ENCODE measurements at places on chromosomes 4 and X. TPM values are rescaled to one million over a fixed set of nuclear protein-coding genes. Genes with fewer than 3 reads are reported as not detected.
A peak's percentile ranks its signal among the peaks of the same experiment; 100 is the strongest.

DNA sequence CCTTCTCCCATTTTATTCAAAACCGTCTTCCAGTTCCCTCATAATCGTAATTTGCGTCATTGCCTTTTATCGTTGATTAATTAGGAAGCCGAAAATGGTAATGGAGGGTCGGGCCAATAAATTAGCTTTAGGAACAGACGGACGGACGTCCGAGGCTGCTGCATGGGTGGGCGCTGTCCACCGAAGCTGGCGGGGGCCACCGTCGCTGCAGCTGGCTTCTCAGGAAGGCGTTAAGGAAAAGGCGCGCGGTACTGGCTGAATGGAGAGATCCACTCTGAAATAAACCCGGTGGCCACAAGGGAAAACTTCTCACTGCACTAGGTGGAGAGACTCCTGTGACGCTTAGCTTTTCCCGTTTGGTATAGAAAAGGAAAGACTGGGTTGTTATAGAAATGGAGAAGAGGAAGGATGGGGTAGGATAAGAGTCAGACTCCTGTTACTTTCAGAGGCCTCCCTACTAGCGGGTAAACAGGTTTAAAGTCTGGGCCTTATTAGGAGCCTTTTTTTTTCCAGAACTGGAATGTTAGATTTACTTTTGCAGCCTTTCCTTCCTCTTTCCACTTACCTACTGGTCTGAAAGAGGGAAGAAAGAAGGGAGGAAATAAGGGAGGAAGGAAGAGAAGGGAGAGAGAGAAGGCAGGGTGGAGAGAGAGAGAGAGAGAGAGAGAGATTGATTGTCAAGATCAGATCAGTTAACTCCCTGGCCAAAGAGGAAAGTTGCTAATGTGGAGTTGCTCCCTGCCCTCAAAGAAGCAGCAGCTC, 11.3 kb upstream of the PRDM8 start:
- peaks cover 40% of the 10 kb centered on the region for H3K27me3 ChIP-seq
- peaks cover 38% of the 10 kb centered on the region for H3K4me1 ChIP-seq
- H3K4me3 ChIP-seq = peak overlapping the region; percentile 99
- H3K36me3 ChIP-seq = peaks cover 9% of the 10 kb centered on the region

The USP9X gene
- 53.4 TPM for total RNA-seq

The FAM184B gene
- total RNA-seq = not detected

GRCh38 chr4:78423790-78424189, 127.8 kb upstream of the ANXA3 start:
- H3K36me3 ChIP-seq = no peaks in the 10 kb centered on the region
- no peak overlapping the region for H3K4me3 ChIP-seq
- no peaks in the 10 kb centered on the region for H3K27me3 ChIP-seq
- H3K4me1 ChIP-seq = no peaks in the 10 kb centered on the region
- DNase-seq = no peak

GRCh38 chr4:122412547-122412946, 33.7 kb downstream of the ADAD1 start:
- DNase-seq = no peak
- H3K27ac ChIP-seq = no peak overlapping the region
- H3K27me3 ChIP-seq = no peaks in the 10 kb centered on the region
- H3K36me3 ChIP-seq = no peaks in the 10 kb centered on the region
- peaks cover 5% of the 10 kb centered on the region for H3K4me1 ChIP-seq

DNA sequence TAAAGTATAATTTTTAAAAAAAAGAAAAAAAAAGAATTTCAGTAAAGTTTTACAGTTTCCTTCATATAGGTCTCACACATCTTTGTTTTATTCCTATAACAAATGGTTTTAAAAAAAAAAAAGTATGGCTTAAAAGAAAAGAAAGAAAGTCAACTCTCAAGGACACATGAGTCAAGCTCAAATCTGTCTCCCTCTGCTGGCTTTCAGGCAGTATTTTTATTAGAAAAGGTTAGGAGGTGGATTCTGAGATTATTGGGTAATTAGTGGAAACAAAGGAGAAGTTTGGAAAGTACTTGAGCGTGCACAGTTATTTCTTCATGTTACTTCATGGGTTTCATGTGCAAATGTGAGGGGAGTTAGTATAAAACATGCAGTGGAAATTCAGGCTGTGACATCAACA, 36.6 kb upstream of the BTC start:
- no peaks in the 10 kb centered on the region for H3K4me1 ChIP-seq
- no peak overlapping the region for H3K27ac ChIP-seq
- H3K36me3 ChIP-seq = no peaks in the 10 kb centered on the region
- no peak overlapping the region for H3K4me3 ChIP-seq

The CSAG2 gene
- total RNA-seq = not detected

The GAGE13 gene
- not detected for total RNA-seq

DNA sequence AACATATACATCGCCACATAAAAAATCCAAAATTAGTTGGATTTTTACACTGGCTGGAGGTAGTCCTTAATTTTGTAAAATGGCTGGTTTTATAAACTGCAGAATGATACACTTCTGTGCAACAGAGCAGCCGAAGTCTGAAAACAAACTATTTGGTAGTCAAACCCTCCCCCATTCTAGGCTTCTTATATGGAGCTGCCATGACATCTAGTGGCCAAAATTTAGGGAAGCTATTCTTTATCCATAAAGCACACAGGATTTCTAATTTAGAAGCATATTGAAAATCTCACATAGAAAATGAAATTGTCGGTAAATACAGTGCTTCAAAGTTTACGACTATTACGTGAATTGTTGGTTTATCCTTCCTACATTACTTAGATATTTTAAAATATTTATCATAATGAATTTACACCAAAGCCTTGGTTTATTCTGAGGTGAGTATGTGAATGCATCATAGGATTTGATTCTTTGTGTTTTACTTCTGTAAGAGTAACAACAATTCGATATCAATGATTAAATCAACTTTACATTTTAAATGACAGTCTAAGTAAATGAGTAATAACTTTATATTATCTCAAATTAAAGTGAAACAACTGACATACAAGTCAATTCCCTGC, 113.4 kb upstream of the FAM241A start:
- DNase-seq = no peak
- H3K4me1 ChIP-seq = no peaks in the 10 kb centered on the region
- H3K4me3 ChIP-seq = no peak overlapping the region
- H3K27ac ChIP-seq = no peak overlapping the region

DNA sequence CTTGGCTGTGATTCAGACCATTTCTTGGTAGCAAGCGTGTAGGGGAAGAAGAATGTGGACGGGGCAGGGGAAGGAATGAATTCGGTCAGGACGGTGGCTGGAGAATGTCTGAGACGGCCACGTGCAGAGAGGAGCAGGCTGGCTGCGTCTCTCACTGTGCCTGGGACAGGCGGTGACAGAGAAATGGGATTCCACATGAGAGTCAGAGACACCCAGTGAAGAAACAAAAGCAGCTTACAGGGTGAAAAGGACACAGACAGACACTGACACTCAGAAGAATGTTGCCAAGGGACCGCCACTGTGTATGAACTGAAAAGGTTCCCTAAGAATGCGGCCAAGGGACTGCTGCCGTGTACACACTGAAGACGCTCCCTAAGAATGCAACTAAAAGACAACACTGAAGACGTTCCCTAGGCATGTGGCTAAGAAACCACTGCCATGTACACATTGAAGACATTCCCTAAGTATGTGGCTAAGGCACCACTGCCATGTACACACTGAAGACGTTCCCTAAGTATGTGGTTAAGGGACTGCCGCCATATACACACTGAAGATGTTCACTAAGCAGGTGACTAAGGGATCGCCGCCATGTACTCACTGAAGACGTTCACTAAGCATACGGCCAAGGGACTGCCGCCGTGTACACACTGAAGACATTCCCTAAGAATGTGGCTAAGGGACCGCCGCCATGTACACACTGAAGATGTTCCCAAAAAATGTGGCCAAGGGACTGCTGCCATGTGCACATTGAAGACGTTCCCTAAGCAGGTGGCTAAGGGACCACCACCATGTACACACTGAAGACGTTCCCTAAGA, 49.1 kb downstream of the DHRSX start:
- no peaks in the 10 kb centered on the region for H3K27me3 ChIP-seq
- H3K4me3 ChIP-seq = no peak overlapping the region
- H3K4me1 ChIP-seq = peaks cover 3% of the 10 kb centered on the region
- peaks cover 16% of the 10 kb centered on the region for H3K36me3 ChIP-seq
- H3K27ac ChIP-seq = no peak overlapping the region

The PCSK1N gene
- 0.23 TPM for total RNA-seq

The ITIH6 gene
- total RNA-seq = not detected

GRCh38 chr4:2289311-2289954, 27.5 kb upstream of the MXD4 start:
- no peak overlapping the region for H3K27ac ChIP-seq
- H3K36me3 ChIP-seq = no peaks in the 10 kb centered on the region
- H3K27me3 ChIP-seq = peaks cover 5% of the 10 kb centered on the region
- H3K4me1 ChIP-seq = peaks cover 10% of the 10 kb centered on the region

The RNF212 gene
- total RNA-seq = 0.85 TPM

- no peaks in the 10 kb centered on the region for H3K27me3 ChIP-seq
- peaks cover 3% of the 10 kb centered on the region for H3K36me3 ChIP-seq
- H3K4me3 ChIP-seq = peak overlapping the region; percentile 76
- H3K27ac ChIP-seq = peak overlapping the region; percentile 87
Observed at GRCh38 chrX:12958059-12958458, 16.9 kb upstream of the TMSB4X start.

Data from activated T-helper 2 cell treated with anti-CD3 and anti-CD28 coated beads, Interferon-gamma antibody, Interleukin-2, Interleukin-4, amounts not matched to agents 10 μg/mL and 5 μg/mL and 100 μg/mL, durations not matched to agents 14 hours and 24 hours and 36 hours (primary cell).